ENCODE measurements at places on chromosomes 1 and 21. TPM values are rescaled to one million over a fixed set of nuclear protein-coding genes. Genes with fewer than 3 reads are reported as not detected.

The BSND gene
- 1.4 TPM for total RNA-seq

The NBPF10 gene
- 3.8 TPM for total RNA-seq

The RNF220 gene
- 66.9 TPM for total RNA-seq

The KRTAP12-2 gene
- total RNA-seq, result not detected

The TRIM62 gene
- total RNA-seq, result 6.2 TPM

The C1orf105 gene
- not detected for total RNA-seq

The MYBPH gene
- not detected for total RNA-seq

The IL20 gene
- not detected for total RNA-seq

The LENEP gene
- not detected for total RNA-seq

The ADAMTSL4 gene
- total RNA-seq, result 20.0 TPM

The COL11A1 gene
- total RNA-seq, result 0.35 TPM

The RIMS3 gene
- total RNA-seq, result 6.2 TPM

Data from kidney (tissue), 22 donors.